Activated naive CD8-positive, alpha-beta T cell treated with anti-CD3 and anti-CD28 coated beads, Interleukin-2, amount 50 U/mL, for 24 hours (primary cell): ENCODE measurements at places on chromosomes 1 and 21.

DNA sequence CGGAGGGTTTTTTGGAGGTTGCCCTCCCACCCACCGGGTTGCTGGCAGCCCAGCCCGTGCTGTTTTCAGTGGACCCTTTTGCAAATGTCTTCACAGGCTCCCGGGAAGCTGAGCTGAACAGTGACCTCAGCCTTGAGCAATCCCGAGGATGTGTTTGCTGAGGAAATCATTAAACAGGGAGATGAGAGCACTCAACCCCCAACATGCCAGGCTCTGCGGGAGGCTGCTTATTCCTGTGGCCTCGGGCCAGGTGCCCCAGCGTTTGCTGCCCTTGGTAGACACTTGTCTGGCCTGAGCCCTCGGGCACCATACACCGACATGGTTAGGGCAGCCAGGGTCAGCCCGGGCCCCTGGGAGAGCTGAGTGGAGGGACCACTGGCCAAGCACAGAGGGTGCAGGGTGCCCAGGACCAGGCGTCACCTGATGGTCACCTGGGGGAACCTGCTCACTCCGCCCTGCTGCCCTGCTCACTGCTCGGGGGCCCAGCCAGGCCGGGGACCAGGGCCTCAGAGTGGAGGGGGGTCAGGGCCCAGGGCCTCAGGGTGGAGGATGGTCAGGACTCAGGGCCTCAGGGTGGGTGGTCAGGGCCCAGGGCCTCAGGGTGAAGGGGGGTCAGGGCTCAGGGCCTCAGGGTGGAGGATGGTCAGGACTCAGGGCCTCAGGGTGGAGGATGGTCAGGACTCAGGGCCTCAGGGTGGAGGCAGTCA lies 42.5 kb upstream of the POFUT2 start:
- no peak for DNase-seq

DNA sequence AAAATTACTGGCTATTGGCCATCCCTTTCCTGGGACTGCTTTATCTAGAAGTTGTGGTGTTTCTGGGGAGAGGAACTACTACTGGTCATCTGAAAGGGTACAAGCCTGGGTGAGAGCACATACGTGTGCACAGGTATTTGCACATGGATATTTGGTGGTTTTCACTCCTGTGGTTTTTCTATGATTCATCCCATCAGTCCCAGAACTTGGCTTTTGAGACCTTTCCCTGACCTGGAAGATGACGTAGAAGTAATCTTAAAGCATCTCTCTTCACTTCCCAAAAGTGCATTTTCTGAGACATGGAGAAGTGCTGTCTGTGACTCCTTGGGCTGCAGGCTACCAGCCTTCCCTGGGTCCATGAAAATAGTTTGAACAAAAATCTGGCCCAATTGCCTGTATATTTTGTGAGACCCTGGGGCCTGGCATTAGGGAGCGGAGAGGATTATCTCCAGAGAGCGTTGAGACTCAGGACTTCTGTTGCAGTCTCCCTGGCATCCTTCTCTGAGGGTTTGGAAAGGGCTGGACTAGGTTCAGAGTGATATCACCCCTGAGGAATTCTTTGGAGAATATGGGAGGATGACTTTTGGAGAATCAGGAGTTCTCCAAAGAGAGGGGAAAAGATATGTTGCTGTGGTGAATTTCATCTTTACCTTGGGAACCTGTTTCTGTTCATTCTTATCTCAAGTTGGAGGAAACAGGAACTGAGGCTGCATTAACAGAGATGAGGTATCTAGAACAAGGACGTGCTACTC lies 130.8 kb downstream of the NOS1AP start:
- DNase-seq = no peak

- no peak for DNase-seq
Observed at GRCh38 chr1:203968761-203969160, 104.2 kb upstream of the SOX13 start.

DNA sequence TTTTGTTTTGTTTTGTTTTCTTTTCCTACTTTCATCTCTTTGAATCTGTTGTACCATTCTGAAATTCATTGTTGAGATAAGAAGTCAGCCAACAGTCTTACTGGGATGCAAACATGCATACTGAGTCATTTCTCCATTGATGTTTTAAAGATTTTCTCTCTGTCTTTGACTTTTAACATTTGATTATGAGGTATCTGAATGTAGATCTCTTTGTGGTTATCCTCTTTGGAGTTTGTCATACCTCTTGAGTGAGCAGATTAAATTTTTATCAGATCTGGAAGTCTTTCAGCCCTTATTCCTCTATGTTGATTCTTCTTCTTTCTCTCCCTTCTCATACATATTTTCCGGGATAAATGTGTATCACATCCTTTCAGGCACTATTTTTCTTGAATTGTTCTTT lies 406.9 kb upstream of the NCAM2 start:
- DNase-seq = no peak

DNA sequence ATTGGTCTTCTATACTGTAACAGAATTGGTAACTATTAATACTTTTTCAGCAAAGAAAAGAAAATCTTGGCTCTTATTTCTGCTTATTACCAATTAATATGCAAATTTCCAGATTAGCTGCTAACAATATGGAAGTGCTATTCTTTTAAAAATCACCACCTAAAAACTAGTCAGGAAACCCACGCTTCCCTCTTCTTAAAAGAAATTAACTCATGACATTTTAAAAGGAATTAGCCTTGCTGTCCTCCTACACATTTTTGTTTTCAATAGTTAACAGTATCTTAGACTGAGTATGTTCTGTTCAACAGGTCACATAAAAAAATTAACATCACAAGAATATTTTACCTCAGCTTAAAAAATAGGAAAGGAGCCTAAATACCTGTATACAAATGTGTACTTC lies 27.3 kb downstream of the ABL2 start:
- no peak for DNase-seq

GRCh38 chr1:179175011-179175841 lies 54.3 kb downstream of the ABL2 start:
- no peak for DNase-seq

DNA sequence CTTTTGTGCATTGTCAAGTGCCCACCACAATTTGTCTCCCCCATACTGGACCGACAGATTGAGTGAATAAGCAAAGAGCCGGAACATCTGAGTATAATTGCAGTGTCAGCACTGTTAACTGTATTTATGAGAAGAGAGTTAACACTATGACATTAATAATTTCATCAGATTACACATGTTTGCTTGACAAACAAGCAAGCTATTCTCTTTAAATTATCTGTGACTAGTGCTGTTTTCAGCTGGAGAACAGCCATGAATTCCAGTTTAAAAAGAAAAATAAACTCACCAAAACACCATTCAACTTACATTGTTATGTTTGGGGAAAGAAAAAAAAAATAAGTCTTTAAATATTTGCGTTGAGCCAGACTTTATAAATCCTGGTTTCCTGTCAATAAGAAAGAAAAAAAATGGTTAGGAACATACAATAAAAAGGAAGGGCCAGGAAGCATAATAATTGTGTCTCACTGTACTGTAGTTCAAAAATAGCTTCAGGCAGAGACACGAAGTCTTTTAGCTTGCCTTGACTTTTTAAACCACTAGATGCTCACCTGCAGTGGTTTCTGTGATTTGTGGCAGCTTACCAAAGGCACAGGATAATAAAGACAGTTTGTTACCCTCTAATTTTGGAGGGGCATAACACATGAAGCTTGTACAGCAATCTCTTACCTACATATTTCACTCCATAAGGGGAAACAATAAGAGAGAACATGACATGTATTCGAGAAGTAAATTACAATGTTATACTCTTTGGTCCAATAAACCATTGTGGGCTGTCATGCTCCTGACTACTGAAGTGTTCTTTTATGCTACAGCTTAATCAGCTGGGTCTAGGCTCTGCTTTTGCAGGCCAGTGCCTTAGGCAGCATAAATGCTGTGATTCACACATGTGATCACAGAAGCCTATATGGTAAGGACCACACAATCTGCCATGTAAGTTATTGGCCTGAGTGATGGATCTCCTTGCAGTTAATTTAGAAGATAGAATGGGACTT lies 302.0 kb upstream of the ADGRL2 start:
- DNase-seq = no peak

GRCh38 chr1:30321246-30321910 lies 402.0 kb downstream of the MATN1 start:
- no peak for DNase-seq

- DNase-seq = no peak
Observed at GRCh38 chr1:21520899-21521716, 11.9 kb downstream of the ALPL start.

DNA sequence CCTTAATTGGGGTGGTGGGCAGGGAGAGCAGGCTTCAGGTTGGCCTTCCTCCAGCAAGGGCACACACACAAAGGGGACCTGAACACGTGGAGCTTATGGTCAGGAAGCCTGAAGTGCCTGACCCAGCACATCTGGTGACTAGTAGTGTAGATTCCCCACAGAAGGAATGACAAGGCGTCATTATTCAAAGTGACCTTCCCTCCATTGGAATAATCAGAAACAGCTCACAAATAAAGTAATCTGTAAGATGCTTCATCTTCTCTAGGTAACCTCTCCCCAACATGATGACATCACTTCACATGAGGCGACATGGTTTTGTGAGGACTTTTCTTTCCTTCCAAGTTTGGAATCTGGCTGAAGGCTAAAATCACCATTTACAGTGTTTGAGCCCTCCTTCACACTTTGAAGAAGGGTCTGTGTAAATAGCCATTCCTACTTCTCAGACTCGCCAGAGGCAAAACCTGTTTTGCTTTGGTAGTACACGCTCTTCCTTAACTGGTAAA lies 32.8 kb upstream of the ERG start:
- no peak for DNase-seq

DNA sequence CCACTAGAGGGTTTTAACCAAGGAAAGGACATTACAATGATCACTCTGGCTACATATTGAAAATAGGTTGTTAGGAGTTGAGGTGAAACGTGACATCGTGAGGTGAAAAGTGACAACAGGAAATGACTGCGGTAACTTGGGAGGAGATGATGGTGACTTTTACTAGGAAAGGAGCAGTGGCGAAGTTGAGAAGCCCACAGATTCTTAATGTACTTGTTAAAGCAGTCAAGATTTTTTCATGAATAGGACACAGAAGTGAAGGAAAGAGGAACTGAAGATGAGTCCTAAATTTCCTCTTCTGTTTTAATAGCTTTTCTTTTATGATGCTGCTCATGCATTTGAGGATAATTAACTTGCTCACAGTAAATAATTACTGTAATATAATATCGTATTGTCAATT lies 59.5 kb downstream of the OMA1 start:
- no peak for DNase-seq

- DNase-seq = no peak
Observed at GRCh38 chr1:183404476-183404875, 13.7 kb downstream of the NMNAT2 start.

DNA sequence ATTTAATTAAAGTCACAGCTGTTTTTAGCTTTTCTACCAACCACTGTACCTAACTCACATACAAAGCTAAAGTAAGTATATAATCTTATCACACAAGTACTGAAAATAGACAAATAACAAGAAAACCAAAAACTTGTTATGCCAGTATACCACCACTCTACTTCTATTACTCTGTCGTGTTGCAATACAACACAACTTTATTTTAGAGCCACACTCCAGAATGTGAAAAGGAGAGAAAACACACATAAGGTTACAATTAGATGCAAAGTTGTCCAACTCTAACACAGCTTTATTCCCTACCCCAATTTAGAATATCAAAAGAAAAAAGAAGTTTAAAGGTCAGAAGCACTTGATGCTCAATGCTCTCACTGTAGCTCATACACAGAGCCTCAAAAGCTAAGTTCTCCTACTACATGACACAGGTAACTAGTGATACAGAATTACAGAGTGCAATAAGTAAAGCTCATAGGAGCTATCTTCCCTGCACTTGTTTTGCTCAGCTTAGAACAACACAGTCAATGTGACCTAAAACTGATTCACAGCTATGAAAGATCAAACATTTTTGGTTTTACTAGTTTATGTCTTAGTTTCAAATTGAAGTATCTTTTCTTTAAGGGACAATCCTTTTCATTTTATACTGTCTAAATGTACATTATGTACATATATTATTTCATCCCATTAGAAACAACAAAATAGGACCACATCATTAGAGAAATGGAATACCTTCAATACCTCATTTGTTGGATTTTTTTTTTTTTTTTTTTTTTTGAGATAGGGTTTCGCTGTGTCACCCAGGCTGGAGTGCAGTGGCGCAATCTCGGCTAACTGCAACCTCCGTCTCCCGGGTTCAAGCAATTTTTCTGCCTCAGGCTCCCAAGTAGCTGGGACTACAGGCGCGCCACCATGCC lies 29.2 kb downstream of the EYA3 start:
- DNase-seq = no peak

- no peak for DNase-seq
Observed at GRCh38 chr1:202234331-202235002, 40.9 kb downstream of the LGR6 start.

DNA sequence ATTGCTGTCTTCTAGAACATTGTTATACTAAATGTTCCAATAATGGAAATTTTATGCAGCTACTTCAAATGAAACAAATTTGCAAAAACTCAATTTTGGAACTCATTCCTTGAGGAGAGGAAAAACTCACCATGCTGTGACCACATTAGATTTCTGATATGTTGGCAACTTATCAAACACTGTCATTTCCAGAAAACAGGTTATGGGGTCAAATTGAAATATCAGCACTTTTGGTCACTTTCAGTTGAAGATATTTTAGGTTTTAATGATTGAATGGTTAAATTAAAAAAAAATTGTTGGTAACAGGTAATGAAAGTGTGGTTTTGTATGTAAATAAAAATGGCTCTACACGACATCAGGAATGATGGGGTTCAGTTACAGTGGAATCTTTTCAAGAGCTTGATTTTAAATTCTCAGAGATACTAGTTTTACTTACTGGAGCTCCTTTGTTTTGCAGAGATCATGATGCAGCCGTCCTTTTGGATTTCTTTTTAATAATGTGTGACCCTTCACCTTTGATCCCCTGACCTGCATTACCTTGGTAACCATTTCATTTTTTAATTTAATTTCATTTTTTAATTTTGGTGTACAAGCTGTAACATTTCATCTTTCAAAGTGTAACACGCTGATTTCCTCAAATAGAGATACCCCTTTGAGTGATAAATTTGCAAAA lies 86.2 kb downstream of the CAMTA1 start:
- no peak for DNase-seq
